ENCODE measurements at places on chromosomes 4 and X.

DNA sequence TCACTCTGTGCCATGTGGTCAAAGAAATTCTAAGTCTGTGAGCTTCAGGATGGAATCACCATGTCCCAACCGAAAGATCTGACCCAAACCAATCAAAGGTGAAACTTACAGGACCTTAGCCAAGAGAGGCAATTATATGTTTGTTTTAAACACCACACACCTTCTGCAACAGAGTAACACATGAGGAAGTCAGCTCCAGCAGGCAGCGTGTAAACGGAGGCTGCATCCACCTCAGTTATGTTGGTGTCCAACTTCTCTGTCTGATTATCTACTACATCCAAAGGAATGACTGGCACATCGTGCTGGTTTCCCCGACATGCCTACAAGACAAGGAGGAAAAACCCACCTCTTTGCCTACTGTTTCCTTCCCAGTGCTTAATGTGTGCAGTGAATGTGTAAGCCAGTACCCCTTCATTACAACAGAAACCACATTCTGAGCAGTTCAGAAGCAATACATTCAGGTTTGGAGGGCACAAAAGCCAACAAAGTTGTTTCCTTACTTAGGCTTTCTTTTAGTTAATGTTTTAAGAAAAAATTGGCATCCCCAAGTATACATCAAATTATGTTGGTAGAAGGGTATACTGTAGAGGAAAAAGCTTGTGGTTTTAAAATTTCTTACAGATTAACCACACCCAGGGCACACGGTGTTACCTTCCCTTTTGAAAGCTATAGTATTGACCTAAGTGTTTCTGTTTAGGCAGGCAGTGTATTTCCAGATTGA is 12.4 kb downstream of the CASP6 start:
- no peak for DNase-seq

DNA sequence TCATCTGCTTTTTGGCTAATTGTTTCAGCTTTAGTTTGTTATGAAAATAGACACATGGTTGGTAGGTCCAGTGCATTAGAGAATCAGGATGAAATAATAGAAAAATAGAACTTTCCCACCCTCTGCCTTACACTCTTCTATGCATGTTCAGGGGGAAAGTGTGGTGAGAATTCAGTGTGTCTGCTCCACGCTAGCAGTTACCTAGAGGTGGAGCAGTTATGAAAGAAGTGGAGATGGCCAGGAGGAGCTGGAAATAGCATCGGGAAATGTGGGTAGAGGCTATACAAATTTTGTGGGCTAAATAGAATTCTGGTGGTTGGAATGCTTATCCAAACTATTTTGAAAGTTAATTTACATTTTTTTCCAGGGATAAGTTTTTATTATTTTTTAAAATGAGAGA is 91.4 kb upstream of the MAD2L1 start:
- no peak for DNase-seq

GRCh38 chrX:8049827-8050226 is 121.2 kb downstream of the VCX2 start:
- DNase-seq, result no peak

DNA sequence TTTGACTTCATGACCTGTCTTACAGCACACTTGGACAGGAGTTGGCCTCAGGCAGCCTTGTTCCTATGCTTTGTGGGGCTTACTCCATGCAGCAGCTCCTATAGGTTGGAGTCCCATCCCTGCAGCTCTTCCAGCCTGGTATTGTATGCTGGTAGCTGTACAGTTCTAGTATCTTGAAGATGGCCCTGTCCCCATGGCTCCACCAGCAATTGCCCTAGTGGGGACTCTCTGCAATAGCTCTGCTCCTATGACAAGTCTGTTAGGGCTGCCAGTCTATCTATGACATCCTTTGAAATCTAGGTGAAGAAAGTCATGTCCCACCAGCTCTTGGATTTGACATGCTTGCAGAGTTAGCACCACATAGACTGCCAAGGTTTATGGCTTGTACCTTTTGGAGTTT is 252.6 kb downstream of the ANTXR2 start:
- no peak for DNase-seq

DNA sequence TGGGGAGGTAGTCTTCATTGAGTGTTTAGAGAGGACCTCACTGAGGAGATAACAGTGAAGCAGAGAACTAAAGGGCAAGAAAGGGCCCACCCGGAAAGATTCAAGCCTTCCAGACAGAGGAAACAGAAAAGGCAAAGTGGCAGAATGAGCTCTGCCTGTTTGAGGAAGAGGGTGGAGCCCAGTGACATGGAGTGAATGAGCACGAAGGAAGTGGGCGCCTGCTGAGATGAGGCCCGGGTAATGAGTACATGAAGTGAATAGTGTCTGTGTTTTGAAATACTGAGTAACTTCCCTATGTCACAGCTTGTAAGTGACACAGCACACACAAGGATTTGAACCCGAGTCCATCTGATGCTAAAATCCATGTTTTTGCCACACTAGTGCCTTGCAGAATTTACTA is 32.5 kb upstream of the TLR2 start:
- peak; percentile 36 for DNase-seq

- DNase-seq, result no peak
These were observed 92.5 kb upstream of the ZFP42 start for GRCh38 chr4:187903106-187903505.

DNA sequence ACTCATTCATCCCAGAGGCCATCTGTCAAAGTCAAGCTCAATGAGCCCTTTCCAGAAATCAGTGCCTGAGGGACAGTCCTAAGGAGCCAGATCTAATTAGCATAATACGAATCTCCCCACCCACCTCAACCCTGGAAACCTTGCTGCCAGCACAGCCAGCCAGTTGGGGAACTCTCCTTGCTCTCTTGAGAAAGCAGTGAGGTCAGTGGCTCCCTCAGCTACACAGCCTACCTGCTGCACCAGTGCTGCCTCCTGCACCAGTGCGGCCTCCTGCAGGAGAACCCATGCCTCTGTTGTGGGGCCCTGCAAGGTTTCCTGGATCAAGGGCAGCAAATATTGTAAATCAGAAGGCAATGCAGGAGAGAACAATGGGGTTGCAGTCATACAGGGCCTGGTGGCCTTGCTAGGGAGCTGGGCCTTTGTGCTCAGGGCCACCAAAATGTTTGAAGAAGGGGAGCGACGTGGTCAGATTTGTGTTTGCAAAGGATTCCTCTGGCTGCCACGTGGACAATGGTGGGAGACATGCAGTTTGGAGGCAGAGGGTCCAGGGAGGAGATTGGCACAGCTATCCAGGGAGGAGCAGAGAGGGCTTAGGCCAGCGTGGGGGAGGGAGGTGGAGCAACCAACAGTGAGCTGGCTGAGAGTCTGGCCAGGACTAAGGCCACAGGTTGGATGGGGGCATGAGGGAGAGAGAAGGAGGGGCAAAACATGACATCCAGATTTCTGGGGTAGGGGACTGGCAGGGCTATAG is 124.3 kb upstream of the MAMLD1 start:
- no peak for DNase-seq

DNA sequence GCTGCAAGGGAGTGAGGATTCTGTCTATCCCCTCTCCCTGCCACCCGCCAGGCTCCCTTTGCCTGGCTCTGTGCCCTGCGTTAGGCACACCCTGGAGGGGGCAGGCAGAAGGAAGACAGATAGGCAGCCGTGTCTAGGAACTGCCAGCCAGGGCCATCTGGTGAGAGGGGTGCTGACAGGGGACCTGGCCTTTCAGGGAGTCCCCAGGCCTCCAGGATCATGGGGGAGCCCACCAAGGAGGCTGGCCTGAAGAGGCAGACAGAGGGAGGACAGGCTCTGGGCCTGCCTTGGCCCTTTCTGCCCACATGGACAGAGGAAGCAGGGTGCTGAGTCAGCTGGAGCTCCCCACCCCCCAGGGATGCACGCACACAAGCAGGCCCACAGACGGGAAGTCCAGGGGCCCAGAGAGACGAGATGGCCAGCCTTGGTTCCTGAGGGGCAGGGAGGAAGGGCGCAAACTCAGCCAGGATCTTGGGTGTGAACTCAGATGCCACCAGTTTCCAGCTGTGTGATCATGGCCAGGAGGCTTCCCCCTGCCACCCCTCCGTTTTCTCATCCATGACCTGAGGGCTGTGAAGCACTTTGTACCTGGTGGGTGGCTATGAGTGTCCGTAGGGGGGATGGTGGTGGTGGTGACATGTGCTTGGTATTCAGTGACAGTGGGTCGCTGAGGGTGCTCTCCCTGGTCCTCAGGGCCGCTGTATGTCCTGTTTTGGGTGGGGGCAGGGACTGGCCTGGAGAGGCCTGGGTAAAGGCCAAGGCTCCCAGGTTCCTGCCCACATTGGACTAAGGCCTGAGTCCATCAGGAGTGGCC is 1.8 kb downstream of the SH3BP2 start:
- no peak for DNase-seq

DNA sequence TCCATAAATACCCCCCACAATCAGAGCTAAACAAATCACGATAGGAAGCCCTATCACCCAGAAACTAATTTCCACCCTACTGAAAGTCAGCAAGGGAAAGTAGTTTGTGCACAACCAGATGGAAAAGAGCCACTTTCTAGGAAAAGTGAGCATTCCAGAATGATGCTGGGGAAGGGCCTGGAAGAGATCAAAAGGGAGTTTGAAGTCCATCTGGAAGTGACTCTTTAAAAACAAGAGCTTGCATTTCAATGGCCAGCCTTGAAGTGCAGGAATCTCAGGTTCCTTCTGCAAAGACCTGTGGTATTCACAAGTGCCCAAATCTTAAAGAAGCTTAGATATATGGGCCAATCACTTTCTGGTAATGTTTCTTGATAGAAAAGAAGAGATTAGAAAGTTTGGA is 97.0 kb upstream of the LDB2 start:
- DNase-seq, result no peak

- no peak for DNase-seq
These were observed 28.9 kb downstream of the TIGD2 start for GRCh38 chr4:89140168-89140759.

- DNase-seq, result no peak
These were observed 63.5 kb downstream of the UCHL1 start for GRCh38 chr4:41320278-41320677.

DNA sequence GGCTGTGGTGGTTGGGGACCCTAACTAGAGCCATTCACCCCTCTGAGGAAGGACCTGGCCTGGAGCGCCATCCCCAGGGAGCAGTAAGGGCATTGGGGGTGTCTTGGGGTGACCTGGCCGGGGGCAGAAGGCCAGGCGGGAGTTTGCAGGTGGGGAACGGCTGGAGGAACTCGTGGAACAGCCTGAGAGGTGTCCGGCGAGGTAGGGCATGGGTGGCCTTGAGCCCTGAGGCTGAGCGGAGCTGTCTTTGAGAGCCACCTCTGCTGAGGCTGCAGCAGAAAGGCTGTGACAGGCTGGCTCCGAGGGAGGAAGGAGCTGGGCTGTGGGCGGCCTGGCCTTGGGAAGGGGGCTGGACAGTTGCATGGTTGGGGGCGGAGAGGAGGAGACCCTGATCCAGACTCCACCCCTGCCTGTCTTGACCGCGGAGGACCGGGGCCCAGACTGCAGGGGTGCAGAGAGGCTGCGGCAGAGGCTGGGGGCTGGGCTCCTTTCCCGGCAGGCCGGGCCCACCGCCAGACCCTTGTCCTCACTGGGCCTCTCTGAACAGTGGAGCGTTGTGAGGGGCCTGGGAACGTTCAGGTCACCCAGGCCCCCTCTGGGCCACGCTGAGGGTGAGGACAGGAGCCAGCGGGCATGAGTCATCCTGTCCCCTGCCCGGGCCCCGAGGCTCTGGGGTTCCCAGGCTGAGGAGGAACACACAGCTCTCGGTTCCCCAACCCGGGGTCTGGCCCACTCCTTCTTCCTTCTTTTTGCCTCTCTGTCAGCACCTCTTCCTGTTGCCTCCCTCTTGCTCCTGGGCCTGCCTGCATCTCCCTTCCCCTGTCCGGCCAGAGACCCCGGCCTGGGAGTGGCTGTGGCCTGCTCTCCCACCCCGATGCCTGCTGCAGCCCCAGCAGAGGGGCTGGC is 8.1 kb downstream of the SH3BP2 start:
- peak; percentile 19 for DNase-seq

DNA sequence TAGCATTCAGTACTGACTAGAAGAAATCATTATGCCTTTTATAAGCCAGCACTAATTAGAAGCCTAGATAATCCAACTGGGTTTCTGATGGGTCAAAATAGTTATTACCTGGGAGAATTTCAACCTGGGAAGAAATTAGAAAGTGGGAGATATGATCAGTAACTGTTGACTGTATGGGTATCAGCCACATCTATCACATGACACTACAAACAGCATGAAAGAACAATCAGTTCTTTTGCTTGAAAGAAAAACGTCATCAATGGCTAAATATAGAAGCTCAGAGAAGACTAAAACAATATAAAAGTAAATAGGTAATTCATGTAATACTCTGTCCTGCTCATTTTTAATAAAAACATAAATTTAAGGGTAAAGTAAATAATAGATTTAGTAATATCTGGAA is 145.1 kb downstream of the CAMK2D start:
- DNase-seq, result no peak

GRCh38 chr4:38382520-38382919 is 281.5 kb upstream of the KLF3 start:
- no peak for DNase-seq

GRCh38 chr4:104971462-104971861 is 175.2 kb upstream of the TET2 start:
- no peak for DNase-seq

GRCh38 chr4:8688041-8688907 is 95.7 kb downstream of the CPZ start:
- DNase-seq, result no peak

DNA sequence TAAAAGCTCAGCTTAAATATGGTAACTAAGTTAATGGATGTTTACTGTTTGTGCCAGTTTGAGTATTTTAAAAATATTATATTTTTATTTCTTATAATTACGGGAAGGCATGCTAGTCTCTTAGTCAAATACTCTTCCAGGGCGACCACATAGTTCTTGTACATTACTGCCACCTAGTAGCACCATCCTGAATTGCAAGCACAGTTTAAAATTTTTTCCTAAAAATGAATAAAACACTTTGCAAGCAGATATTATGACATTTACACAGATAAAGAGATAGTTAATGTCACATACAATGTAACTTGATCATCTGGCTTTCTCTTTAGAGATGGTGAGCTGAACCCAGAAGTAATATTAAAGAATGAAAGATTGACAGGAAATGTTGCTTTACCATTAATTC is 11.5 kb downstream of the NDP start:
- no peak for DNase-seq

GRCh38 chr4:173535165-173535902 is 5.3 kb upstream of the HAND2 start:
- DNase-seq, result no peak

DNA sequence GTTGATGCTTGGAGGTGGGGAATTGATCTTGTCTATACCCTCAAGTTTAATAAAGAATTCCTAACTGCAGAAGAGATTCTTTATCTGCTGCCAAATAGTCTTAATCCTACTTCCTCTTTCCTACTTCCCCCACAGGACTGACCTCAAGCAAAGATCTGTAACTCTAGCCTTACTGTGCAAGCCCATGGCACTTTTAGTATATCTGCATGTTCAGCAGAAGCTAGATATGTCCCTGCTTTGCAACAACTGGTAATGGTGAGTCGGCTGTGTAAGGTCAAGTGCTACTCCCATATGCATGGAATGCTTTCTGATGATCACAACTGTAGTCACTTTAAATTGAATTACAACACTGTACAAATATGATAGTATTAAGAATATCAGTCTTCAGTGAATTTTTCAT is 26.3 kb upstream of the PDS5A start:
- DNase-seq, result no peak

DNA sequence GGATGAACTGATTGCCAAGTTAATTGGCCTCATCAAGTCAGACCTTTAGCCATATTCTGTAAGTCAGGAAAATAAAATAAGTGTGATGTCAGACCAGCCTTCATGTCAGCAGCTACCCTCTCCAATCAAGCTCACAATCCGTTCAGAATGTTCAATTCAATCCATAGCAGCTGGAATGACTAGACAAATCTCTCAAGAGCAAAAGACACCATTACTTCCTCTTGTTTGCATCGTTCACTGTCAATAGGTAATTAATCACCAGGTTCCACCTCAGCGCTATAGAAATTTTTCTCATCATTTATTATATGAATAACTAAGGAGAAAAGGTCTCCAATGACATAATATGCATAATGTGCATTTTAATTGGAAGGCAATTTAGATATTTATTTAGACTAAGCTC is 321.0 kb upstream of the GRIA3 start:
- DNase-seq, result no peak

Measured in activated T-cell treated with anti-CD3 and anti-CD28 coated beads, Interleukin-2, amount 50 U/mL, for 1 hour (primary cell).